ENCODE measurements at places on chromosomes 5 and 9.

DNA sequence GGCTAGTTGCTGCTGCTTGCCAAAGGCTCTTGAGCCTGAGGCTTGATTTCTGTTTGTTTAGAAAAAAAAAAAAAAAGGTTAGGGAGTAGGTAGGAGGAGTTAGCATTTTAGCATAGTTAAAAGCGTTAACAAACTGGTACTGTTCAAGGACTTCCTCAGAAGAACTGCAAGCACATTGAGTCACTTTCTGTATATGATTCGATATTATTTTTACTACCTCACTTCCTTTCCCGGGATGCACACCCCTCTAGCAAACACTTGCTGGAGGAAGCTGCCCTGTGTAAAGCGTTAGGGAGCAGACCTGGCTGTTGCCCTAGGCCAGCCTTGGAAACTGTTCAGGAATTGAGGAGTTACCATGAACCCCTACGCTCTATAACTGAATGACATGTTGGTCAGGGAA, 15.7 kb upstream of the CEP120 start:
- no peak for DNase-seq

- no peak for DNase-seq
Measured at GRCh38 chr5:59724482-59725391, 168.8 kb downstream of the PDE4D start.

- no peak for DNase-seq
Measured at GRCh38 chr9:38160613-38161215, 91.7 kb upstream of the SHB start.

DNA sequence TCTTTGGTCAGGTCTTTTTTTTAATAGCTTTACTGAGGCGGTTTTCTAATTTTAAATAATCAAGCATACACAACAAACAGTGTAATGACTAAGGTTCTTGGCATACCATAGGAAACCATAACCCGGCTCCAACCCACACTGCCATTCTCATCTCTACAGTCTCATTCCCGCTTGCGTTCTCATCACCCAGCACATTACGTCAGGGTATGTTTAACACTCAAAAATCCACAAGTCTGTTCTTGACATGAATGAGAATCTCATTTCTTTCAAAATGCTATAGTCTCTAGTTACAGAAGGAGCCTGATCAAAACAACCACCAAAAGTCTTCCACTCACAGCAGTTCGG, 505 bp downstream of the C5orf34 start:
- DNase-seq, result peak; percentile 1

DNA sequence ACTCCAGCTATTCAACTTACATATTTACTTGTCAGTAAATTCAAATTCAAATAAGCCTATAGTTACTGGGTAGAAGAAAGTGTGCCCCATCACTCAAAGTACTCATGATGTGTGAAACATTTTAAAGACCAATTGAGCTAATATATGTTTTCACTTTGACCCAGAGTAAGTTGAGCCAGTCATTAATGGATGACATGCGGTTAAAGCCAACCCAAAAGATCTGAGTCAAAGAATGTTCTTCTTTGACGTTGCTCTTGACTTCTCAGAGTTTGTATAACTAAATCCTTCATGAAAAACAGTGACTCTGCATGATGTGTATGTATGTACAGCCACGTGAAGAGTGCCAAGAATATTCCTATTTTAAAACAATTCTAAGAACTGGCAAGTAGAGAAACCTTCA, 237.4 kb downstream of the NR2F1-AS1 start:
- no peak for DNase-seq

DNA sequence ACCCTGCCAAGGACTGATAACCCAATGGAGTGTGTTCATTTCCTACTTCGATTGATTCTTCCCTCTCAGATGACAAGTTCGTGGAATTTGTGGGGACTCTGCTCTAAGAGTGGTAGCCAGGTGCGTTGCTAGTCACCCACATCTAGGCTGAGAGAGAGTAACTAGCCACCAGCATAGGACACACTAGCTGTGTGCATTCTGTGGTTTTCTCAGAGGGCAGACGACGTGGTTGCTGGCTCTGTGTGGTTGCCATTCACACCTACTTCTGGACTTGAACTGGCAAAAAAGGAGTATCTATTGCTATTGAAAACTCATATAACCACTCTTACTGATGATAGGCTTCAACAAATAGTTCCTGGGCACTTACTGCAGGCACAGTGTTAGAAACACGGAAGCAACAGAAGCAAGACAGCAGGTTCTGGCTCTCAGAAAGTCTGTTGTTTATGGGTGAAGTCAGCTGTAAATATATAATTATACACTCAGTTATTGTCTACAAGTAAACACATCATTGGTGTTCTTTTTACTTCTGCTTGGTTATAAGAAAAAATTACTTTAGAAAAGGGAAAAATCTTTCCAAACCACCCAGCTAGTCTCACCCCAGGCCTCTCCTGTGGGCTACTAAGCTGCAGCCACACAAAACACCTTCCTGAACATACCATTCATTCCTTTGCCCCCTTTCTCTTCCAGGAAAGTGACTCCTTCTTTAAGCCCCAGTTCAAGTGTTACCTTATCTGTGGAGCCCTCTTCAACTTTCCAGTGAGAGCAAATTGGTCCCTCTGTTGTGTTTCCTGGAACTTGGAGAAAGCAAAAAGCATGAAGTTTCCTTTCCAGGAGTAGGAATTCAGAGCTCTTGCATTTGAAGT, 151.1 kb upstream of the HAPLN1 start:
- no peak for DNase-seq

GRCh38 chr9:86945728-86946200, 1.5 kb downstream of the GAS1 start:
- DNase-seq, result no peak

DNA sequence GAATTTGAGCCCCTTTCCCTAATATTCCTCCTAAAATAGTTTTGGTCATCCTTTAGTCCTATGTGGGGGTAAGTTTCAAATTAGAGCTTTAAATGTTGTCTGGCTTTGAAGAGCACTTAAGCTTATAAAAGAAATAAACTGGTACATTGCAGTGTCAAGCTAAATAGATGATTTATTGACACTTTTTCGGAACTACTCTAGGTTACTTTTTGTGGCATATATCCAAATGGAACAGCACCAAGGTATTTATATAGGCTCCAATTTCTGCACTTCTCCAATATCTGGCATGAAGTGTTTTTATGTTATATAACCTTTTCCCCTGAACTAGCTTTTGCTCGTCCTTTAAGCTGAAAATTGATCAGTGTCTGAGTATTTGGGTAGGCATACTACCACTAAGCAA, 402.5 kb downstream of the NFIB start:
- DNase-seq, result no peak

- no peak for DNase-seq
Measured at GRCh38 chr9:9921805-9922204, 691.0 kb downstream of the PTPRD start.

DNA sequence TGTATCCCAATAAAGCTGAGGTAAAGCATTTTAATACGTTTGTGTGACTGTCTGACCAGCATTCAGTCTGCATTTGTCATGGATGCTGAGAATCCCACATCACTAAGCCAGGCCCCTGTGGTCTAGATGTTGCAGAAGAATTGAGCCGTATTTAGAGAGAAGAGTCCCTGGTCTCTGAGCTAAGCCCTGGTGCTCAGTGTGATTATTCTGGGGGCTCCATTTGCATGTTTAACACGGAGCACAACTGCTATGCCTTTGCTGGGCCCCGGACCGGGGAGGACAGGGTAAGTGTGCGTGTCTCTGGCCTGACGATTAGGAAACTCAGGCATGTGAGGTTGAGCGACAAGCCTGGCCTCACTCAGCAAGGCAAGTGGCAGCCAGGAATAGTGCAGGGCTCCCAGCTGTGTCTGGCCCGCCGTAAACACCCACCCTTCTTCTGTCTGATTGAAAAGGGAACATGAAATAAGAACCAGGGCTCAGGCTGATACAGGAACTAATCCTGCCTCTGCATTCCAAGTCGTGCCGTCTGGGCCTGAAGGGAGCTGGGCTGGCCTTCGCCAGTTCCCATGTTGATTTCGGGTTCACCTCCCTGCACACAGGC, 22.3 kb downstream of the FAM78A start:
- no peak for DNase-seq

DNA sequence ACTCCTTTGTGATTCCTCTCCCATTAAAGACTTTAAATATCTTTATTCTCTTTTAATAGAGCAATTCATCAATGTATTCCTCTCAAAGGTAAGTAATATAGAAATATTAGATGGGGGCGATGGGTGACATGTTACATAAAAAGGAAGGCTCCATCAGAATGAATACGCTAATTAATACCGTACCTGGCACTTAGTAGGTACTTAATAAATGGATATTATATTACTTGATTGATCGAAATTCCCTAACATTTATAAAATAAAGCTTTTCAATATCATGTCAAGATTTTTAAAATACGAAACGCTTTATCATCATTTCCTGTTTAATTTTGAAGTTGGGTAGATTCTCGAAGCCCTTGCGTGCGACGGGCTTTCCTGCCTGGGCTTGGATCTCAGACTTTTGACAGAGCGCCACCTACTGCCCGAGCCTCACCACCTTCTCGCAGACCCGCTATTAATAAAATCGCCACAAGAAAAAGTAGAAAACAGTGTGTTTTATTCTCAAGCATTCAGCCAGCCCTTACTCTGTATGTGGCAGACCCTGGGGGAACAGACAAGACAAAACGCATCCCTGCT, 99.4 kb downstream of the C5orf15 start:
- DNase-seq, result peak; percentile 32

- no peak for DNase-seq
Measured at GRCh38 chr5:76986825-76987526, 34.1 kb downstream of the CRHBP start.

DNA sequence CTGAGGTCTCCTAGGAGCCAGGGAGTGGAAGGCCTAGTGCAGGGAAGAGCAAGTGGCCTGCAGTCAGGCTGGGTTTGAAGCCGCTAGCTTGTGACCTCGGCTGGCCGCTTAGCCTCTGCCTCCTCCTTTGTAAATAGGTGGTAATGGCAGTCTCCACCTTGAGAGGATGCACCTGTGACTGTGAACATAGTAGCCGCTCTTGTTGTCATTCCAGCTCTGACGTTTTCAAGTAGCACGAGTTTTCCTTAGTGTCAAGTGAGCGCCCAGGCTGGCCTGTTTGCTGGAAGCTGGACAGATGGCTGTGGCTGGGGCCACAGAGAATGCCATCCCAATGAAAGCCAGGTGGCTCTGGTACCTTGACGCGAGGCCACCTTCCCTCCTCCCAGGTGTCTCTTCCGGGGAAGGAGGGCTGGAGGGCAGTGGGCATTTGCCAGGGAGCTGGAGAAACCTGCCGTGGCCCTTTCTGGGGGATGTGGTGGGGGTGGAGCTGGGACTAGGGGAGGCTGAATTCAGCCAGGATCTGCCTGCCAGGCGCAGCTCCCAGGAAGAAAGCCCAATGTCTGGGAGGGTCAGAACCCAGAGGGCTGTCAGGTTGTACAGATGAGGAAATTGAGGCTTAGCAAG, 2.5 kb downstream of the ASS1 start:
- DNase-seq, result no peak

DNA sequence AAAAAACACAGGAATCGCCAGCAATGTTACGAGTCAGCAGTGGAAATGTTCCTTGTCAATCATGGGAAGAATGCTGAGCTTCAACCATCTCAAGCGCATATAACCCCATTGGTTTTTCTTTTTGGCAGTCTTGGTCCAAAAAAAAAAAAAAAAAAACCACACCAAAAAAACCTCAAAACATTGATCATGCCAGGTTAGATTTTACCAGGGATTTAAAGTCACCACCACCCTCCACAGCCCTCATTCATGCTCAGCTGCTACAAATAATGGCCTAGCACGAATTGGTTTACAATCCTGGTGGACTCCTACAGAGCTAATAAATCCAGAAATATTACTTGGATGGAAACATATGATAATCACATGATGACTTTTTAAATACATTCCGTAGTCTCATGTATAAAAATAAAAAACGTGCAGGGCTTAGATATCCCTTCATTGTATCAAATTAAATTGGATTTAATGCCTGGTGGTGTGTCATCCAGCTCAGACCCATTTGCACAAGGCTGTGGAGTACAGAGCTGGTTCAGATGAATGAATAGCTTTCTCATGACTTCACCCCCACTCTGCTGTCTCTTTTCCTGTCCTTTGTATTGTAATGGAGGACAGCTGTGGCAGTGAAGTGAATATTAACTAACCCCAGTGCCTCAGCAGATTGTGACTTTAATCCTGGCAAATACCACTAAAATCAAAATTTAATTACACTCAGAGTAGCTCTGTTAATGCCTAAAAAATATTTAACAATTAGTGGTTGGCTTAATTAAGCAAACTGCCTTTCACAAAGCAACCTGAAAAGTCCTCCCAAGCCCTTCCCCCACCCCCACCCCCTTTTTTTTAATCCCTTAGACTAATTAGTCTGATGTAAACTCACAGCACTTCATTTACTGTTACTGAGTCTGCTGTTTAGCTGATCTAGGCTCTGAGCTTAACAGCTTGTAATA, 626.5 kb upstream of the ZNF608 start:
- no peak for DNase-seq

- no peak for DNase-seq
Measured at GRCh38 chr5:43251754-43252153, 59.7 kb downstream of the NIM1K start.

DNA sequence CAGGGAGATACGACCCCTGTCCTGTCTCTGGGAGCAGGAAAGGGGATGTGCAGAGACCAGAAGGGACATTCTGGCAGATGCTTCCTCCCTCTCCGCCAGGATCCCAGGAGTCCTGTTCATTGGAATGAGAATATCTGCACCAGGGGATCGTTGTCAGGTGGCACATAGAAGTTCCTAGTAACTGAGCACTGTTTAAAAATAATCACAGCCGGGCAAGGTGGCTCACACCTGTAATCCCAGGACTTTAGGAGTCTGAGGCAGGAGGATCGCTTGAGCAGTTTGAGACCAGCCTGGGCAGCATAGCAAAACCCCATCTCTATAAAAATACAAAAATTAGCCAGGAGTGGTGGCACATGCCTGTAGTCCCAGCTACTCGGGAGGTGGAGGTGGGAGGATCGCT, 12.3 kb downstream of the SARDH start:
- DNase-seq, result no peak

GRCh38 chr9:107562798-107563197, 73.2 kb upstream of the KLF4 start:
- DNase-seq, result no peak
